Stimulated activated CD8-positive, alpha-beta memory T cell treated with anti-CD3 and anti-CD28 coated beads, Interleukin-4, amount 100 ng/mL, for 4 hours (primary cell): ENCODE measurements at places on chromosomes 7 and 10.

DNA sequence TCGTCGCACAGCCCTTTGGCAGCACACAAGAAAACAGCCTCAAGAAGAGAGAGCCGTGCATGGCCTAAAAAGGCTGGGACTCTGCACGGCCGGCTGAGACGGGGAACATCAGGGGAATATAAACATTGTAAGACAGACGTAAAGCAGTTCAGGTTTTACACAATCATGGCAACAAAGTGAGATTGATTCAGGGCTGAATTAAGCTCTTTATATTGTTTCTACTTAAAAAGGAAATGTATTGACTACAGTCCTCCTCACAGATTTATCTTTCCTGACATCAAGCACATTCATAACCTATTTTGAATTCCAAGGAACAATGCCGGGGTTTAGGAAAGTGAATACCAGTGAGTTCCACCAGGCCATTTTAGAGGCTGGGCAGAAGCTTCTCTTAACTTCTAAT is 25.2 kb downstream of the SORBS1 start:
- DNase-seq, result no peak

DNA sequence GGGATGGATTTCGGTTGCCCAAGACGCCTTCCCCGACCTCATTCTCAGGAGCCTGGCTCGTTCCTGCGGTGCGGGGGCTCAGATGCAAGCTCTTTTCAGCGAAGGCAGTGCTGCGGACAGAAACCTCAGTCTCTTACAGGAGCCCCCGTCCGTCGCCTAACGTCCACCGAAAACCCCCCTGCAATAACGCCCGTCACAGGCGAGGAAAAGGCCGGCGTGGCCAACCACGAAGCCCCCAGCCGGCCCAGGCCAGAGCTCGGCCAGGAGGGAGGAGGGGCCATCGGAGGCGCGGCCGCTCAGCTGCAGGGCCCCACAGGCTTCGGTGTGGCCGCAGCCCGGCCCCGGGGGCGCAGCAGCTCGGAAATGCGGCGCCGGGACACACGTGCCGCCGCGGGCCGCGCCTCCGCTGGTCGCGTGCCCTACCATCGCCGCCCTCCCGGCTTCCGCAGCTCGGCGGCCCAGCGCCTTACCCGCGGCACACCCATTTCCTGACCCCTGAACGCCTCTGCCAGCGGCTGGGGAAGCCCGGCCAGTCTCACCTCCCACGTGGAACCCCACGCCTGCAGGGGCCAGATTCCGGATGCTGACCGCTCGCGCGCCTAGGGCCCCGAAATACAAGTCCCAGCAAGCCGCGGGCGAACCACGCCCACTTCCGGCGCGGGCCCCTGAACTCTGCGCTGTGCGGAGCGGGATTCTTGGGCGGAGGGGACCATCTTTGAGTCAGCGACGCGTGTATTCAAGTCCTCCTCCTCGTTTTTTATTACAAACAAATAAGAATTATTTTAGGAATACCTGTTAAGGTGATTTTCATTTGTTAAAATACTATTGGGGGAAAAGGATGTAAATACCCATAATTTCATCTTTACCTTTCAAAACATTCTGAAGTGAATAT is at the start of gene ZNF239:
TSS of gene ZNF239 (minus strand) at position 616 of the 892 bp plus-strand sequence. CDS start 16,537 bp downstream, outside the sequence.
- DNase-seq, result peak; percentile 65

- no peak for DNase-seq
Measured at GRCh38 chr10:43111101-43111500, 27.1 kb upstream of the CSGALNACT2 start.

DNA sequence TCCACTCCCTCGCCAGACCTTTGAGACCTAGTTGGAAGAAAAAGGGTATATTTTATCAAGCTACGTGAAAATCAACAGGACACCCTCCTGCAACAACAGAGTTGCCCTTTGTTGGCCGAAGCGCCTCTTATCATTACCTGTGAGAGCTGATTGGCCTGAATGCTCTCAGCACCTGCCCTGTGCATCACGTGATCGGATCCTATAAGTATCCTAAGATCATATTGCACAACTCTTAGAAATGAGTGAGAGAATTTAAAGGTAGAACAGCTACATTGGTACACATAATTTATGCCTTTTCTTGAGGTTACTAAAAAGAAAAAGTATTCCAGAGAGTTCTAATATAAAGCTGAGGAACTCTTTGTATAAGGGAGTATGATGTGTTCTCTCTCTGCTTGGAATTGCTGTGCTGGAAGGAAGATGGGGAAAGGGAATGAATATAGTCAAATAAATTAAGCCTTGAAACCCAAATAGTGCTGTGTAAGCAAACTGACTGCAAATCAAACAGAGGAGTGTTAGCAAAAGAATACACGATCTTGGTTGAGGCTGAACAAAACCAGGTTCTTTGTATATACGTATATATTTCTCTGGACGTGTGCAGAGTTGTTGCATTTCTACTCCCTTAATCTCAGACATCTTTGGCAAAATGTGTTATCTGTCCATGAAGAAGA is 69.3 kb downstream of the LRRC4 start:
- DNase-seq, result no peak

- DNase-seq, result peak; percentile 18
Measured at GRCh38 chr7:2894118-2894940, 50.2 kb upstream of the GNA12 start.

- DNase-seq, result no peak
Measured at GRCh38 chr10:28047061-28047460, 48.2 kb upstream of the ODAD2 start.

GRCh38 chr10:42645103-42645502 is 6.7 kb upstream of the ZNF33B start:
- no peak for DNase-seq

GRCh38 chr10:11074536-11075267 is 57.0 kb downstream of the CELF2 start:
- DNase-seq, result no peak
